ENCODE measurements at places on chromosomes 11 and 22.

GRCh38 chr11:58594826-58595225 lies 16.0 kb downstream of the ZFP91 start:
- DNase-seq, result no peak

- no peak for DNase-seq
Measured at GRCh38 chr11:1121331-1121812, 36.4 kb upstream of the MUC5AC start.

- no peak for DNase-seq
Measured at GRCh38 chr11:126186708-126187529, 24.5 kb downstream of the RPUSD4 start.

- DNase-seq, result no peak
Measured at GRCh38 chr11:68575025-68575665, 109.2 kb upstream of the GAL start.
